ENCODE measurements at places on chromosomes 5 and 9.

DNA sequence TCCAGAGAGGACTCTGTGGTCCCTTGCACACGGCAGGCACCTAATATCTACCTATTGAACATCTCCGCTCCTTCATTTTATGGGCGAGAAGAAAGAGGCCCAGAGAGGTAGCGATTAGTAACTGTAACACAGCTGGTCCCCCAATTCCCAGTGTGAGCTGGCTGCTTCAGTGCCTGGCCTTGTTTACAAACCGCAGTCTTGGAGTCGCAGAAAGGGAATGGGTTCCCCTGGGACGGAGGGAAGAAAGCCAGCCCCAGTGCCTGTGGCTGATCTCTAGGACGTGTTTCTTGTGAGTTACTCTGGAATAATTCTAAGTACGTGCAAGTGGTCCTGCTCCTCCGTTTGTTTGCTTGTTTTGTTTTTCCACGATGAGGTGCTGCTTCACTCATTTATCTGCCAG lies 52.0 kb downstream of the CFAP77 start:
- no peak for DNase-seq

DNA sequence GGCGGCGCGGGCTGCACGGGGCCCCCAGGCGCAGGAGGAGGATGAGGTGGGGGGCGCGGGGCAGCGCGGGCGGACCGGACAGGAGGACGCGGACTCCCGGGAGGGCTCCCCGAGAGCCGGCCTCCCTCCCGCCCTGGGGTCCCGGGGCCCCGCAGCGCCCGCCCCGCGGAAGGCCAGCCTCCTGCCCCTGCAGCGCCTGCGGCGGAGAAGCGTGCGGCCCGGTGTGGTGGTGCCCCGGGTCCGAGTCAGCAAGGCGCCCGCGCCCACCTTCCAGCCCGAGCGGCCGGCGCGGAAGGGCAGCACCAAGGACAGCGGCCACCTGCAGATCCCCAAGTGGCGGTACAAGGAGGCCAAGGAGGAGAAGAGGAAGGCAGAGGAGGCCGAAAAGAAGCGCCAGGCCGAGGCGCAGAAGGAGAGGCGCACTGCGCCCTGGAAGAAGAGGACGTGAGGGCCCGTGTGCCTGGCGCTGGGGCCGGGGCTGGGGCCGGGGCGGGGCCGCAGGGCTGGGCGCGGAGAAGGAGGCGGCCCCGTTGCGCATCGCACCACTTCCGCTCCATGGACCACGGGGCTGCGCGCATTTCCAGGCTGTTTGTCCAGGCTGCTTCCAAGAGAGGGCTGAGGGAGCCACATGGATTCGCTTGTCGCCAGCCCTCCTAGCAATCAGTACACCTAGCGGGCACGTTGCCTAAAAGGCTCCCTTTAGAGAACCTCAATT lies 86.0 kb downstream of the ANKRD33B start:
- DNase-seq = no peak

DNA sequence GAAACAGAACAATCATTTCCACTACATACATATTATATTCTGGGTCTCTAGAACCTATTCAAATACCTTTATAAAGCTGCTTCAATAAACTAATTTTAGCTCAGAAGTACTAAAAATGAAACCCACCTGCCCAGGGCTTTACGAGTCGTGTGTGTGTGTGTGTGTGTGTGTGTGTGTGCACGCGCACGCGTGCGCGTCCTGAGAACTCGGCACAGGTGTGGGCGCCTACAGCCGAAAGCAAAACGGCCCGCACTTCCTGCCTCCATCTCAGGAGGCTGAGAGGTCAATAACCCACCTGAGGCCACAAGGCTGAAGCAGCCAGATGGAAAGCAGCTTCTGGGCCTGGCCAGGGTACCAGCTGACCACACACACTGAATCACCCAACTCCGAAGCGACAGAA lies 3.0 kb downstream of the CLPTM1L start:
- no peak for DNase-seq

GRCh38 chr5:676699-677076 lies 16.5 kb downstream of the TPPP start:
- no peak for DNase-seq

DNA sequence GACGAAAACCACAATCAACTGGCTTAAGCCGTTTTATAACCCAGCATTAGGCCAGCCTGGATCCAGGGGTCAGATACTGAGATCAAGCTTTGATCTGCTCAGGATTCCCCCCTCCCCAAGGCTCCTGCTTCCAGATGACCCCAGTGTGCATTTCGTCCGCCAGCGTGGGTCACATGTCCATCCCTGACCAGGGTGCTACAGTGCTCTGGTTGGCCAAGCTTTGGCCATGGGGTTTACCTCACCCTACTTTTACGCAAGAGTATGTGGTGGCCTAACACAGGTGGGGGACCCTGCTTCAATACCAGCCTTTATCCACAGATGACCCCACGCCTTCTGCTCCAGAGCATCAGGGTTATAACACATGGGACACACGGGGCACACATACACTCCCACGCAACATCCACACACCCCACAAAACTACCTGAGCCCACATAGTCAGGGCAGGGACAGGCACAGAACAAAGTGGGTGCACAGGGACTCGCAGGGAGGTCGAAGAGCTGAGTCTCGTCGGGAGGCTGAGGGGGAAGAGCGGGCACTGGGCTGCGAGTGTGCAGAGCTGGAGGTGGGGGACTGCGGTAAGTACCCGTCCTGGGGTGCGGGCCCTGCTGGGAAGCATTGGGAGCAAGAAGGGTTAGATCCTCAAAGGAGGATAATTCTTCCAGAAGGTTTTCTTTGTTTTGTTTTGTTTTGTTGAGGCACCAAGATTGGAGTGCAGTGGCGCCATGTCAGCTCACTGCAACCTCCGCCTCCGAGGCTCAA lies 5.0 kb upstream of the SQSTM1 start:
- DNase-seq = no peak

DNA sequence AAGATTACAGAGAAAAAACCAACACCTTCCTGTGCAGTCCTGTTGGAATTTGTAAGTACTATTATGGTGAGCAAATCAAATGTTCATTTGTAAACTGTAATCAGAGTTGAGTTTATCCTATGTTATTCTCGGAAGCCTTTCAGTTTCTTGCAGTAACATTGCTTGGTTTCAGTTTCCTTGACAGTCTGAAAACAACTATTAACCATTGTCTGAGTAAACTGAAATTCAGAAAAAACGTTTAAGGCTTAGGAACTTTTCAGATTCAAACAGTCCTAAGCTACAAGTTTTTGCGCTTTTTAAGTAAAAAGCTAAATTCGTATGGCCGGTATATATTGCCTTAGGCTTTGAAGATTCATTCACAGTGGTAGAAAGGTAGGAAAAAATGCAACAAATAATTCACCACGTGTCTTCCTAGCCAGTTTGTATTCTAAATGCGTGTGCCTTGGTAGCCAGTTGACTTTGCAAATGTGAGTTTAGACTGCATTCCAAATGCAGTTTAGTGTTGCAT lies 2.5 kb downstream of the GPBP1 start:
- no peak for DNase-seq

- no peak for DNase-seq
Measured at GRCh38 chr5:97458851-97459250, 275.8 kb upstream of the RIOK2 start.

DNA sequence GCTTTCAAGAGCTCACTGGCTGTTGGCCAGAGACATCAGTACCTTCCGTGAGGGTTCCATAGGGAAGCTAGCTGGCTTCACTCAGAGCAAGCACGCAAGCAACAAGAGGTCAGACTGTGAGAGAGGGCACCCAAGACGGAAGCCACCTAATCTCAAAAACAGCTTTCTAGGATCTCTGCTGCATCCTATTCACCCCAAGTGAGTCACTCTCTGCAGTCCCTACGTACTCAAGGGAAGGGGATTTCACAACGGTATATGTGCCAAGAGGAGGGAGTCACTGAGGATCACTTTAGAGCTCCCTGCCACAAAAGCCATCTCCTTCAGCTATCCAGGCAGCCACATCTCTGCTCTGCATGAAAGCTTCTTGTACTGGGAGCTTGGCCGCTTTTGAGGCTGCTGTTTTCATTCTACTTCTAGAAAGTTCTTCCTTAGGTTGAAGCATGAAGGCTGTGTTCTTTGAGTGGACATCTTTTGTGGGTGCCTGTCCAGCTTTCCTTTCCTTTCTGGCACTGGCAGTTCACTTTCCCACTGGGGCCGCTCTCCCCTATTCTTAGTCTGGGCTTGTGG lies 249.5 kb downstream of the MAN2A1 start:
- peak; percentile 3 for DNase-seq

GRCh38 chr5:64826541-64826940 lies 57.8 kb downstream of the CWC27 start:
- DNase-seq = no peak

DNA sequence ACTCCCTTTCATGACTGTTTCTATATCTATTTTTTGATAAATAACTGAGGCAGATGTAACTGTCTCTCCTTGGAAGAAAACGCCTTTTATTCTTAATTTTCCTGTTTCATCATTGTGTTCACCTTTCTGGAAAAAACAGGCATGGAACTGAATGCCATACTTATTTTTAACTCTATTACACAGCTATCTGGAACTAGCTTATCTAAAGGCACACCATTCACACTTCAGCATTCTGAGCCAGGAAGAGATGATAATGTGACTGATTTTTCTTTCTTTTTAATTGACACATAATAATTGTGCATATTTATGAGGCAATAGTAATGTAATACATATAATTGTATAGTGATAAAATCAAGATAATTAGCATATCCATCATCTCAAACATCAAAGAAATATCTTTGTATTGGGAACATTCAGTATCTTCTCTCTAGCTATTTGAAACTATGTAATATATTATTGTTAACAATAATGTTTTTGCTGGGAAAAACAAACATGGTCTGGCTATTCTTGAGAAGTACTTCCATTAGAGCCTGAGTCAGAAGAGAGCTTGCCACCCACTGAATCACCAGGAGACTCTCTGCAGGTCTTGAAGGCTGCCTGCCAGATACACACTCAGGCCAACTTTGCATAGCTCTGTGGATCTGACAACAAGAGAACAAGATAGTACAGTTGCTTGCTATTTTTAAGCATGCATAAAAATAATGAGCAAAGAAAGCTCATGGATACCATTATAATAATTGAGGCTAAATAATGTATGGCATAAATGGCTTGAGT lies 501.0 kb upstream of the EDIL3 start:
- DNase-seq = no peak

DNA sequence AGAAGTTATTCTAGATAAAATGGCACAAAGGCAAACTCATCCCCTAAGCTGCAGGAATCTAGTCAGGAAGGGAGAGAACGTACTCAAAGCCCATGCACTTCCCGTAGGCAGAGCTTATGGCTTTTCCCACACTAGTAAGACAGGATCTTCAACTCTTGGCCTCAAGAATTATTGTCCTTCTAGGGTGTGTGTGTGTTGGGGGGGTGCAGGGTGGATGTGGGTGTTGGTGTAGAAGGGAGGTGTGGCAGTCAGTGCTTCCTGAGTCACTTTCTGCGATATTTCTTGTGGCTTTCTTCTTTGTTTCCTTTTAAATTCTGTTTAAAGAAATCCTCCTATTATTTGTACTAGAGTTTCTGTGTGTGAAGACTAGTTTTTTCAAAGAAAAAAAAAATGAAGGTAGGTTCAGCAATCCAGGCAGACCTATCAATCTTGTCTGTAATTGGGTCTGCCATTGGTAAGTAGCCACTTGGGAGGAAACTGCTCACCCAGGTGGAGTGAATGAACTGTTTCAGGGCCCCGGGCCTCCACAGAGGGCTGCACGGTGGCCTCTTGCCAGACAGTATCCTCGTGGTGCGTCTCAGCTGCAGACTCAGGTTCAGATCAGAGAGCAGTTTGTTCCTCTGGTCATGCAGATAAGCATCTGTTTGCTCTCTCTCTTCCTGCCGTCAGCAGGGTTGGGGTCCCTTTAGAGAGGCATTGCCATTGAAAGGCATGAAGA lies 131.9 kb downstream of the NPR3 start:
- DNase-seq = no peak

- DNase-seq = no peak
Measured at GRCh38 chr9:89606624-89607311, 2.0 kb downstream of the GADD45G start.

GRCh38 chr5:6989230-6989629 lies 276.0 kb downstream of the TENT4A start:
- no peak for DNase-seq

- DNase-seq = no peak
Measured at GRCh38 chr9:2781336-2781735, 62.6 kb downstream of the PUM3 start.

DNA sequence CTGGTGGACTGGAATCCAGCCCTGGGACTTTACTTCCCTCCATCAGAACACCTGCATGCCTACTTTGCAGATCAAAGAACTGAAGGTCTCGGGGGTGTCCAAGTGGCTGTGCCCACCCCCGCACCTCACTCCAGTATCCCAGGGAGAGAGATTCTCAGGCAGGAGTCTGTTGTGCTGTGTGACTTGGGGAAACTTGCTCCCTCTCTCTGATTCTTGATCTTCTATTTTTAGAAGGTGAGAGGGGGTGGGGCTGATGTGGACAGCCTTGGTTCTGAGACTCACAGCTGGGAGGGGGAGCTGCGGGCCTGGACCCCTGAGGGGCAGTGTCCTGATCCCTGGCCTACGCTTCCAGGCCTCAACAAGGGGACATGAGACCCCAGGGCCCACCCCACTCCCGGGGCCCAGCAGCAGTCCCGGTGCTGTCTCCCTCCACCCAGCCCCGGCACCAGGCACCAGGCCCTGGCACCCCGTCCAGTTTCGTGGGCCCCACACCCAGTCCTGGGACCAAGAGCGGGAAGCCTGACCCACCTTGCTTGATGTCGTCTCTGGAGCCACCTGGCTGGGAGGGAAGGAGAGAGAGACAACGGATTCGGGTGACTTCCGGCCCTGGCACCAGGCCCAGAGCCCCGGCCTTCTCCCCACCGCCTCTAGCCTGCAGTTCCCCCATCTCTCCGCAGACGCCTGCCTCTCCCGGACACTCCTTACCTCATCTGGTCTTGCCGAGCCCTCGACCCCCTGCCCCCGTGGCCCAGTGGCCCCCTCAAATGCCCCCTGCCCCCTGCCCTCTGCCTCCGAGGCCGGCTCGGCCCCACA lies 74.0 kb upstream of the SPTLC1 start:
- no peak for DNase-seq

DNA sequence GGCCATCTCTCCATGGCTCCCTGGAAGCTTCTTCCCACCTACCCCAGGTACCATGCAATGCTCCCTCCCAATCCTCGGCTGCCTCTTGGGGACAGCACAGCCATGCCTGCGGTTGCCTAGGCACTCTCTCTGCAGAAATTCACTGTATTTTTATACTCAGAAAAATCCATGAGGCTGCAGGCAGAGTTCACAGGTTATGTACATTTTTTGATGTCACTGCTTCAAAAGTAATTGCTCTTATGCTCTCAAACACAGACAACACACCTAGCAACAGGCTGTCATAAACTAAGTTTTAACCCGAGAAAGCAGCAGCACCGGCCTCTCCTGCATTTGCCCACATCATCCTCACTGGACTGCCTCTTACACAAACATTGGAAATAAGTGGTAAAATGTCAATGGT lies 102.4 kb downstream of the AK8 start:
- no peak for DNase-seq

- no peak for DNase-seq
Measured at GRCh38 chr9:98896632-98897031, 47.1 kb upstream of the COL15A1 start.

- peak; percentile 85 for DNase-seq
Measured at GRCh38 chr9:136849038-136849959, at the start of gene PHPT1. PHPT1 (plus strand) TSS chr9:136849409; CDS start chr9:136849431, 22 bp downstream.

GRCh38 chr5:135230251-135230925 lies 168.6 kb downstream of the MACROH2A1 start:
- no peak for DNase-seq

- no peak for DNase-seq
Measured at GRCh38 chr5:134534058-134534725, 8.7 kb downstream of the JADE2 start.

Data from HS-27A (cell line).